ENCODE measurements at places on chromosomes 1 and 21.

DNA sequence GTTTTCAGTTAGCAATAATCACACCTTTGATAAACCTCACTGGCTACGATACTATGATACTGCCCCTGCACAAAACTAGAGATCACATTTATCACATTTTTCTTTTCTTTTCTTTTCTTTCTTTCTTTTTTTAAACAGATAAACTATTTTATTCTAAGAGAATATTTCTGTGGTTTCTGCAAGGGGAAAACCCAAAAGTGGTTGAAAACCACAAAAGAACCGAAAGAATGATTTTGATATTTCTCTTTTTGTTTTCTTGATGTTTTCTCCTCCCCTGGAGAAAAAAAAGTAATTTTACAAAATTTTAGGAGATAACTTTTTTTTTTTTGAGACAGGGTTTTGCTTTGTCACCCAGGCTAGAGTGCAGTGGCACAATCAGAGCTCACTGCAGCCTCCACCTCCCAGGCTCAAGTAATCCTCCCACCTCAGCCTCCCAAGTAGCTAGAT, 18.4 kb upstream of the FRRS1 start:
- DNase-seq: no peak

GRCh38 chr1:91864017-91864700, 21.8 kb downstream of the TGFBR3 start:
- no peak for DNase-seq

GRCh38 chr1:147581459-147581858, 40.2 kb downstream of the BCL9 start:
- DNase-seq: no peak

- DNase-seq: no peak
Measured at GRCh38 chr1:63794939-63795378, 21.1 kb downstream of the ROR1 start.

DNA sequence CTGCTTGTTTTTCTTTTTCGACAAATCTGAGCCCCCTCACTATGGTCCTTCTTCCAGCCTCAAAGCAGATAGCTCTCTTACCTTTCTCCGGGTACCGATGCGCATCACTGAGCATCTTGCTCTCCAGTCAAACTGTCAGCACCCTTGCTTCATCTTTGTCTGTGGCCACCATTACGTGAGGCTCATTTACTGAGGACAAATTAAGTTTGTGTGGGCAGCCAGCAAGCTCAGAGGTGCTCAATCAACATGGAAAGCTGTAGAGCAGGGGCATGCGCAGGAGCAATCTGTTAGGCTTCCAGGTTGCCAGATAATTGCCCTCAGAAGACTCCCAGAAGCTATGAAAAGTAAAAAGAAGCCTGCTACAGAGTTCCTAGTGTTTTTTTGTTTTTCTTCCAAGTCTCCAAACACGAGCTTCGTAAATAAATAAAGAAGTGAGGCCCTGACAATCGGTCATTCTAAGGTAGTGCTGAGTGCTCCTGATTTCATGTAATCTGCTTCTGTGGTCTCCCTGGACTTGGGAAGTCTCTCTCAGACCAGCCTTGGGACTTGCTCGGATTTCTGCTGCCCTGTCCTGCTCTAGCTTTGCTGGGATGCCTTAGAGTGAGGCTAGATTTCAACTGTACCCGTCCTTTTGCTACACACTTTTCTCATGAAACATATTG, 1.8 kb downstream of the C1orf53 start:
- DNase-seq: no peak

DNA sequence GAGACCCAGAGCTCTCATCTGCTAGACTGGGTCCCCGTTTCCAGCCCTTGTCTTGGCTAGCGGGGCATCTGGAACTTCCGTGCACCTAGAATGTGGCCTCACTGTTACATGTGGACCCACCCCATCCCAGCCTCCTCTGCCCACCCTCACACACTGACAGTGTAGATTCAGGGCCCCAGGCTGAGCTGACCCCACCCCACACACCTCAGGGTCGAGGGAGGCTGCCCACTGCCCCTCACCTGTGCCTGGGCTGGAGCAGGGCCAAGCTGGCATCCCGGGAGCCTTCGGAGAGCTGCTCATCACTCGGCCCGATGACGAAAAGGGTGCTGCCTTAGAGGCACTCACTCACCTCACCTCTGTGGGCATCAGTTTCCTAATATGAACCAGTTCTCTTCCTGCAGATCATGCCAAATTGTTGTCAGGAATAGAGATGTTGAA, 11.1 kb downstream of the ACOT11 start:
- DNase-seq: no peak

DNA sequence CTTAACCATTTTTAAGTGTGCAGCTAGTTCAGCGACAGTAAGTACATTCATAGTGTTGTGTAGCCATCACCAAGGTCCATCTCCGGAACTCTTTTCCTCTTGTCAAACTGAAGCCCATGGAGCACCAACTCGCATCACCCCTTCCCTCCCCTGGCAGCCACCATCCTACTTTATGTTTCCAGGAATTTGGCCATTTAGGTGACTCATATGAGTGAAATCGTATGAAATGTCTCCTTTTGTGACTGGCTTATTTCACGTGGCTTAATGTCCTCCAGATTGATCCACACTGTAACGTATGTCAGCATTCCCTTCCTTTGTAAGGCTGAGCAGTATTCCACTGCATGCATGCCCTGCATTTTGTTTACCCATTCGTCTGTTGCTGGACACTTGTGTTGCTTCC, 2.5 kb downstream of the COL6A2 start:
- DNase-seq: no peak

GRCh38 chr1:51607681-51608095, 9.2 kb upstream of the OSBPL9 start:
- DNase-seq: no peak

DNA sequence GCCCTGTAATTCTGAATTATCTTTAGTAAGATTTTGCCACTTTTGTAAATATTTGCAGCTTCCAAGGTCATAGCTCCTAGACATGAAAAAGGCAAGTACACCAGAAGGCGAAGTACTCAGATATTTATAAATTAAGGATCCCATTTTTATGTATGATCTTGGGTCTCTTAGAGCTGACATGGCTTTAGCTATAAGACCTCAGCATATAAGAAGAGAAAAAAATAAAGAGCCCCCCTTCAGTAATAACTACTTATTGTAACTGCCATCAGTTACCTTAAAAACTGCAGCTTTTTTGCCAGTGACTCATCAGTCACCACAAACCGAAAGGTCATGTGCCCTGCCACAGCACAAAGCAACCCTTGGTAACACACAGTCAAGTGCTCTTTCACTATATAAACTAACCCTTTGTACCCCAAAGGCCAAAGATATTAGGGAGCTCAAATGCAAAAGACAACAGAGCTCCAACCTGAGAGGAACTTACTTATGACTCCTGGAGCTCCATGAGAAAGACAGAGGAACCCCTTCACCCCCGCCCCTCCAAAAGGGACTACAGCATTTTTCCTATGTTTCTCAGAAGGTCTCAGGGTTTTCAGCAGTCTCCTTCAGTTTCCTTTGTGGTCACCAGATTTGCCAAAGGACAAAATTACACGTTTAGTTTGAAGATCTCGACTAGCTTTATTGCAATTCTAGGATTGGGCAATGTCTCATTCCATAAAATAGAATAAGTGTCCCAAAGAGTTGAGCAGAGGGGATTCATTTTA, 219.8 kb upstream of the DUSP10 start:
- DNase-seq: no peak

GRCh38 chr1:9700340-9700739, 48.8 kb downstream of the PIK3CD start:
- DNase-seq: no peak

GRCh38 chr1:158212320-158212719, 31.6 kb downstream of the CD1D start:
- DNase-seq: no peak

- DNase-seq: no peak
Measured at GRCh38 chr21:34166468-34166867, 93.1 kb downstream of the MRPS6 start.

DNA sequence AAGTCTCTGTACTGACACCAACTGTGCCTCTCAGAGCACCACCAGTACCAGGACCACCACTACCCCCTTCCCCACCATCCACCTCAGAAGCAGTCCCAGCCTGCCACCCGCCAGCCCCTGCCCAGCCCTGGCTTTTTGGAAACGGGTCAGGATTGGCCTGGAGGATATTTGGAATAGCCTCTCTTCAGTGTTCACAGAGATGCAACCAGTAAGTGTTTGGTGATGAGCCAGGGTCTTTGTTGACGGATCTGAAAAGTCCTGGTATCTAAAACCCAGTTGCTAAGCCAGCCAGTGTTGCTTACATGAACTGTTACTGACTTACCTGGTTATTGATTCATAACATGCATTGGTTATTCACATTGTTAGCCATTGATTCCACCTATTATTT, 1.1 kb downstream of the C1orf56 start:
- DNase-seq: no peak

- DNase-seq: no peak
Measured at GRCh38 chr1:14421977-14422609, 176.4 kb upstream of the KAZN start.

GRCh38 chr1:165117482-165117881, 239.0 kb downstream of the LMX1A start:
- DNase-seq: no peak

GRCh38 chr1:163071405-163072255, 2.5 kb downstream of the RGS4 start:
- no peak for DNase-seq

- no peak for DNase-seq
Measured at GRCh38 chr1:112636056-112636455, 16.4 kb downstream of the CAPZA1 start.

DNA sequence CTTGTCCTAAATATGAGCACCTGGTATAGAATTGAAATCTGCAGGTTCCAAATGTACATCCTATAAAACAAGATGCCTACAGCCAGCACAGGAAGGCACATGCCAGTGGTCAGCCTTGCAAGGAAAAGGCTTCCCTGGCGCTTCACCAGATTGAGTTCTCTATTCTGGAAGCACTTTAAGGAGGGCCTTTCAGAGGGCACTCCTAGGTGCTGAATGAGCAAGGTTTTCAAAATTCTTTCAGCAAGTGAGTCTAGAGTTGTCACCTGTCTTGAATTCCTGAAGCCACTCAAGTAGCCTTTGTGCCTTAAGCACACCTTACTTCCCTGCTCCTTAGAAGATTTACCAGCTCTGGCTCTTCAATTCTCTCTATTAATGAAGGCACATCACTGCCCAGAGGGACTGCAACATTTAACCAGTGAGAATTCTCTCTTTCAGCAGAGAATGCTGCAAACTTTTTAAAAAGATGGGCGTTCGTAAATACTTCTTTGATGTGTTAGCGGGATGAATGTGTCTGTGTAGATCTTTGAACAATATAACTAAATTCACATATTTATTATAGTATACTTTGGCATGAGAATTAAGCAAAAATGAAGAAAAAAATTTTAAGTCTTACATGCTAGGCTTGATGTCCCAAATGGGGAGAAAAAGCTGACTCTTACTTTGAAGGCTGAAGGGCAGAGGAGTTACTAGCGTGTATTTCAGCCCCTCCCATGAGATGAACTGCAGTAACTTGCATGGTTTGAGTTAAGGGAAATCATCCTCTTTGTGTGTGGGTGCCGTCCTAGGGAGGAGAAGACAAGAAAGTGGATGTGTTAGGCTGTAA, 162.0 kb downstream of the NTPCR start:
- DNase-seq: no peak

DNA sequence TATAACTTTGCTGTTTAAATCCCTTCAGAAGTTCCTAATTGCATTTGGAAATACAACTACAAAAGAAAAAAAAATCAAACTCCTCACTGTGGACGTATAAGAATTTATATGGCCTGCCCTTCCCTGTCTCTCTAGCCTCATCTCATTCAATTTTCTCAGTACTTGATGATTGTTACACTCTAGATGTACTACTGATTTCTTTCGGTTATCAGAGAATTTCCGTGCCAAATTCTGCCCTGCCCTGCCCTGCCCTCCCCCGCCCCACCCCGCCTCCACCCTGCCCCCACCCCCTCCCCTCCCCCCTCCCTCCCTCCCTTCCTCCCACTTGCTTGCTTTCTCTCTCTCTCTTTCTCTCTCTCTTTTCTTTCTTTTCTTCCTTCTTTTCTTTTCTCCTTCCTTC, 71.7 kb upstream of the MPC2 start:
- DNase-seq: no peak

GRCh38 chr21:33268393-33268736, 2.2 kb downstream of the IL10RB start:
- no peak for DNase-seq

GRCh38 chr1:153832293-153832692, 57.1 kb downstream of the SLC27A3 start:
- no peak for DNase-seq

GRCh38 chr1:206002871-206003801, at the start of gene RAB7B:
Gene RAB7B (minus strand): TSS chr1:206003395. CDS start chr1:205994135, 9,260 bp downstream.
- DNase-seq: no peak
